ENCODE measurements at places on chromosomes 13 and 19.

DNA sequence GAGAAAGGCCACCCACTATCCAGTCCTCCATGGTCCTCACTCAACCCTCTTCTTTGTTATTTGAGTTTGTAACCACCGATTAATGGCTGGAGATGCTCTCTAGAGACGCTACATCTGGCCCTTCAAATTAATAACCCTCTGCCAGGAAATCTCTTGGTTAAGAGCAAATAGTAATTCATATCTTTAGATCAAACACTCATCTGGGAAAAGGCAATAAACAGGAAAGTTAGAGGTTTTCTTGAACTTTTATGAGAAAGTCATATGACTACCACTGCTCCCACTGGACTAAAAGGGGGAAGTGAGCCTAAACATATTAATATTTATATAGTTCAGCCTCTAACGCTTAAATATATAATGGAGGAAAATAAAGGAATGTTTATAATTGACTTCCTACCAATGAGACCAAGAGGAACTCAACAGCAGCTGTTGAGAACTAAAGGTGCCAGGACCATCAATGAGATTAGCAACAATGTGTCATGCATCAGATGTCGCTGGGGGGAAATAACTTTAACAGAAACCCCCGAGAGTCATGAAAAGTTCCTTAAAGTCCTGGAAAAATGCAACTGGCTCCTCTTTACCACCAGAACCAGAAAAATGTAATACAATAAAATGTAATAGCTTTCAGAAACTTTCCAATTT is 2.7 kb downstream of the TBC1D4 start:
- no peak for DNase-seq

DNA sequence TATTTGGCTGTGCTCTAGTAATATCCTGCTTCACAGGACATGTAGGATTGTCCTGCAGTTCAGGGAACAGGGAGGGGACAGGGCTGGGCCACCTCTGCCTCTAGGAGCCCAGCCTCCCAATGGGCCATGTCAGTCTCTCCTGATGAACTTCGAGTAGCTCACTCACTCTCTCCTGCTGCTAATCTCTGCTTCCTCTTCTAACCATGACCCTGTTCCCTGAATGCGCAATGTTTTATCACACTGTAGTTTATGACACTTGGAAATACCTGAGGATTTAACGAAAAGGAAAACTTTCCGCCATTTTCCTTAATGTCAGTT is 9.2 kb downstream of the PARP4 start:
- DNase-seq: no peak

DNA sequence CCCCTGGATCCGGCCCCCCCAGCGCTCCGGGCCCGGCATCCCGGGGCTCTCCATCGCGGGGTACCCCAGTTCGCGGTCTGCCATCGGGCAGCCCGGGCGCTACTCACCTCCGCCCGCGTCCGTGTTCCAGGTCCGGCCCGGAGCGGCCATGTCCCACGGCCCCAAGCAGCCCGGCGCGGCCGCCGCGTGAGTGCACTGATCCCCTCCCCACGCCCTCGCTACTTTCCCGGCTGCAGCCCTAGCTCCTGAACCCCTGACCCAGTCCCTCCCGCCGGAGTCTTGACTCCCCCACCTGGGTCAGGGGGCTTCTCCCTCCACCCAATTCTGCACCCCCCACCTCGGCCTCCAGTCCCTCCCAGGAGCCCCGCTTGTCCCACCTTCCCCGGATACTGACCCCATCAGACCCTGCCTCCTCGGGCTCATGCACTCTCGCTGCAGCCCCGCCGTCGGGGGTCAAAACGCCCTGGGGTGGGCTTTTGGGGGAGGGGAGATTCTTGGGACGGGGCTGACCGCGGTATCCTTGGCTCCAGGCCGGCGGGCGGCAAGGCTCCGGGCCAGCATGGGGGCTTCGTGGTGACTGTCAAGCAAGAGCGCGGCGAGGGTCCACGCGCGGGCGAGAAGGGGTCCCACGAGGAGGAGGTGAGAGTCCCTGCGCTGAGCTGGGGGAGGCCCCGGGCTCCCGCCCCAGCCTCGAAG is 566 bp downstream of the HMG20B start:
- DNase-seq: no peak

- DNase-seq: no peak
Measured at GRCh38 chr13:105050686-105051085, 1484.8 kb downstream of the EFNB2 start.

DNA sequence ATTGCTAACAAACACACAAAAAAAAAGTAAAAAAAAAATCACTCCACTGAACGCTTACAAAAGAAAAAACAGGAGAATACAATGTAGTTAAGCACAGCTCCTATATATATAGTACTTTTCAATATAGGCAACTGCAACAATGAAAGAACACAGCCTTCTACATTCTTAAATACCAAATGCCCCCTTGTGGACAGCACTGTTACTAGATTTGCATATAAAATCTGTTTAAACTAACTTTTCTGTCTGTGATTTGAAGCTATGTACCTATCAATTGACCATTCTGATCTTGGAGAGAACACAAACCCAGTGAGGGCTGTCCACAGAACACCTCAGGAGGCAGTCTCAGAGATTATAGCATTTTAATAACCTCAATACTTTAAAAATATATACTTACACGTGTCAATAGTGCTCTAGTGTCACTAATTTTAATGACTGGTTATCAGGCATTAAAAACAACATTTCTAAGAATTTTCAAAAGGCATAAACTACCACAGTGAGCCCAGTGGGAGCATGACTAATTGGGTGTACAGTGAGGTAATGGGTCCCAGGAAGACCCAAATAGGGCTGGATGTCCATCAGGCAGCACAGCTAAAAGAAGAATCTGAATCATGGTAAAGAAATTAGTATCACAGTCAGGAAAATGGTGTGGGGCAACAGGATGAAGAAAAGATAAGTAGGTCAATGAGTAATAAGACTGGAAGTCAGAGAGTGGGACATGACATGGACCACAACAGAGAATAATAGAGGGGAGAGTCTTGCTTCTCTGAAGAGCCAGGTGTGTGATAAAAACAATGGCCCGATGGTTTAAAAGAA is 22.2 kb downstream of the CCDC169 start:
- DNase-seq: no peak

GRCh38 chr19:2275588-2276428 is 6.2 kb downstream of the PEAK3 start:
- no peak for DNase-seq

GRCh38 chr19:18780631-18781030 is 10.5 kb downstream of the COMP start:
- DNase-seq: no peak

- DNase-seq: no peak
Measured at GRCh38 chr13:28493740-28494503, 1.0 kb downstream of the FLT1 start.

GRCh38 chr19:28468701-28469459 is 744.1 kb downstream of the UQCRFS1 start:
- no peak for DNase-seq

GRCh38 chr13:27132538-27132937 is 39.1 kb downstream of the USP12 start:
- DNase-seq: no peak

DNA sequence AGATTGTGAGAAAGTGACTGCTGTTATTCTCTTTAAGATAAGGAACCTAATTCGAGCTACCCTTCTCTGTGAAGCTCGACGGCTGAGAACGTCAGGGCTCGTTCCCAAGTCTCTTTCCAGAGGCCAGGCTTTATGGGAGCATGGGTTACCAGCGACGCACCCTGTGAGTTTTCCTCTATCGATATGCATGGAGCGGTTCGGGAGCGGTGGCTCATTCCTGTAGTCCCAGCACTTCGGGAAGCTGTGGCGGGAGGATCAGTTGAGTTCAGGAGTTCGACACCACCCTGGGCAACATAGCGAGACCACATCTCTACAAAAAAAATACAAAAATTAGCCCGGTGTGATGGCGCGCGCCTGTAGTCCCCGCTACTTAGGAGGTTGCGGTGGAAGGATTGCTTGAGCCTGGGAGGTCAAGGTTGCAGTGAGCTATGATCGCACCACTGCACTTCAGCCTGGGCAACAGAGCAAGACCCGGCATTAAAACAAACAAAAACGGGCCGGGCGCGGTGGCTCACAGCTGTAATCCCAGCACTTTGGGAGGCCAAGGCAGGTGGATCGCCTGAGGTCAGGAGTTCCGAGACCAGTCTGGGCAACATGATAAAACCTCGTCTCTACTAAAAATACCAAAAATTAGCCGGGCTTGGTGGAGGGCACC is 681 bp upstream of the ZNF606 start:
- DNase-seq: no peak

- no peak for DNase-seq
Measured at GRCh38 chr13:98556968-98557631, 19.8 kb downstream of the STK24 start.

- DNase-seq: no peak
Measured at GRCh38 chr19:560121-560520, 12.3 kb upstream of the BSG start.

- DNase-seq: no peak
Measured at GRCh38 chr19:18392926-18393325, 4.5 kb downstream of the LRRC25 start.

- no peak for DNase-seq
Measured at GRCh38 chr13:87680298-87680697, 9.1 kb downstream of the SLITRK5 start.

- DNase-seq: no peak
Measured at GRCh38 chr19:8478598-8478997, 23.8 kb downstream of the PRAM1 start.

- no peak for DNase-seq
Measured at GRCh38 chr13:48402325-48402932, 10.5 kb downstream of the LPAR6 start.

DNA sequence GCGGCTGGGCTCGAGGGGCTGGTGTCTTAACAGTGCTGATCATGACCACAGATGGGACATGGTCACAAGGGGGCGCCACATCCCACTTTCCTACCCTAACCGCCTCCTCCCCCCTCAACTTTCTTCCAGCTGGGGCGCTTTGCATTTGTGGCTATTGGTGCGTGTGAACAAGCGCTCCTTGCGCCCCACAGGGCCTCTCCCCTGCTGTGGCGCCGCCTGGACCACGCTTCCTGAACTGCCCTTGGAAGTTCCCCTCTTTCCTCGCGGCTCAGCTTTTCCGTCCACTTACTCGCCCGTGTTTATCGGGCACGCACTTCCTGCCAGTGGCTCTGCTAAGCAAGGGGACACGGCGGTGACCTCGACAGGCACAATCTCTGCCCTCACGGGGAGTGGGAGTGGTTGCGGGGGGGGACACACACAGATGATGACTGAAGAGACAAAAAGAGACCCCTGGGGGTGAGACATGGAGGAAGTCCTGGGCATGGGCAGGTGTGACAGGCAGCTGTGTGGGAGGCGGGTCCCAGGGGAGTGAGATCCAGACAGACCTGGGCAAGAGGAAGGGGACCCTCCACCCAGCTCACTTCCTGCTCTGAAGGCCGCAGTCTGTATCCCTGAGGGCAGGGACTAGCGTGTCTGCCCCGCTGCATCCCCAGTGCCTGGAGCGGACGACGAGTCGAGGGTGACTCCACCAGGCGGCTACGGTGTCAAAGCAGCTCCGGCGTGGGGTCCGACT is 40.3 kb downstream of the ZNF787 start:
- DNase-seq: no peak

- no peak for DNase-seq
Measured at GRCh38 chr13:111165241-111166010, 50.3 kb downstream of the ARHGEF7 start.

GRCh38 chr13:59527500-59527899 is 636.2 kb downstream of the DIAPH3 start:
- DNase-seq: no peak

DNA sequence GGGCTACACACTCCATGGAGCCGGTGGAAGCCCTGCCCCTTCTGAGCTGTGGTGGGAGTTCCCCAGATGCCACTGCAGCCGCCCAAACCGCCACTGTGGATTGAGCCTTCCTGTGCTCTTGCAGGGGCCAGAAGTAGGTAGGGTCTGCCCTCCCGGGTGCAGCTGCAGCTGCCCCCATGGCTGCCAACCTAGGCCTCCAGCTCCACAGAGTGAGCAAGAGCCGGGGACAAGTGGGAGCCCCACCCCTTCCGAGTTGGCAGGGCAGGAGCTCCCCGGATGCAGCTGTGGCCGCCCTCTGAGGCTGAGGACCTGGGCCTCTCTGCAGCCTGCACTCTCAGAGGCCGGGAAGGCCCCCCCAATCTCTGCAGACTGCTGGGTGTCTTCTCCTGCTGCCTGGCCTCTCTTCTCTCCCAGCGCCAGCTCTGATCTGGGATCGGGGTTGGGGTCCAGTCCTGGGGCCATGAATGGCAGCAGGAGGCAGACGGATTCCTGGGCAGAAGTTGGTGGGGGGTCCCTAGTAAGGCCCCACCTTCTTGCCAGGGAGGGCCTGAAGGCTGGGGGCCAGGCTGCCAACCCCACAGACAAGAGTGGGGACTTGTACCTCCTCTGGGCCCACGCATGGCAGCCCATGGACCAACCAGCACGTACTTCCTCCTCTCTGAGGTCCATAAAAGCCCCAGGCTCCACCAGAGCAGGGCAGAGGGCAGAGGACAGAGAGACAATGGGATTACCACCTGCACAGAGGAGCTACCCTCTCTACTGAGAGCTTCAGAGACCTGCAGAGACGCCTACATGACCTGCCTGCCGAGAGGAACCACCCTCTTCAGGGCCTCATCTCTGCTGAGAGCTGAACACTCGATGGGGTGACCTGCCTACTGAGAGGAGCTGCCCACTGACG is 28.9 kb downstream of the AP2S1 start:
- no peak for DNase-seq

GRCh38 chr19:2229103-2230032 is 6.8 kb downstream of the PLEKHJ1 start:
- no peak for DNase-seq

GRCh38 chr19:17121736-17122293 is 46.2 kb downstream of the MYO9B start:
- DNase-seq: no peak

GRCh38 chr13:29654384-29654783 is 58.9 kb upstream of the SLC7A1 start:
- DNase-seq: no peak

GRCh38 chr19:51735759-51736449 is 12.1 kb upstream of the HAS1 start:
- DNase-seq: peak; percentile 81

- DNase-seq: no peak
Measured at GRCh38 chr13:50514249-50514648, 329.2 kb downstream of the DLEU7 start.

DNA sequence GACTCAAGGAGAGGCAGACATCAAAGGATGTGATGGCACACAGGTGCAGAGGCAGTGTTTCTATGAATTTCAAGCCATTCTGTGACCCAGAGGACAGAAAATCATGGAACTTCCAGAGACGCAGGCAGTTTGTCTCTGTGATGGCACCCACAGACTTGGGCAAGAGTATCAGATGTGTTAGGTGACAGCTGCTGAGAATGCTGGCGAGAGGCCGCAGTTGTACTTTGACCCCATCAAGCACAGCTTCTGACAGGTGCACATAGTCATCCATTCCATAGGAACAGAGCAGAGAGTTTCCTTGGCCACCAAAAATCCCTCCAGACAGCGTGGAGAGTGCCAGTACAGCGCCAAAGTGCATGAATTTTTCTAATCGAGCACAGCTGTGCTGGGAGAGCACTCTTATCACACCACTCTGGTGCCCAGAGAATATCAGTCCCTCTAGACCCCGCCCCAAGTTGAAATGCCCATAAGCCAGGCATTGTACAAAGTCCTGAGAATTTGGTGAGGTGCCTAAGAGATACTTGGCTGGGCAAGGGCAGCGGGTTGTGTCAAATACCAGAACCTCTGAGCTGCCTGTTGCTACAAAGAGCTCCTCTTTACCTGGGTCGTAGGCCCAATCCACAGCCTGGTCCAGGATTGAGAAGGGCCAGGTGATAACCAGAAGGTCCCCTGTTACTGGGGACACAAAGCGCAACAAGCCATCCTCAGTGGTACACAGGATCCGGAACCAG is 12.4 kb downstream of the WDR87 start:
- no peak for DNase-seq
